NCI-H526 treated with DMSO at 0.1 percent for 48 hours (cell line): ENCODE measurements at places on chromosomes 4 and X.

- DNase-seq: no peak
These were observed 587.4 kb downstream of the RPA4 start for GRCh38 chrX:97471071-97471470.

DNA sequence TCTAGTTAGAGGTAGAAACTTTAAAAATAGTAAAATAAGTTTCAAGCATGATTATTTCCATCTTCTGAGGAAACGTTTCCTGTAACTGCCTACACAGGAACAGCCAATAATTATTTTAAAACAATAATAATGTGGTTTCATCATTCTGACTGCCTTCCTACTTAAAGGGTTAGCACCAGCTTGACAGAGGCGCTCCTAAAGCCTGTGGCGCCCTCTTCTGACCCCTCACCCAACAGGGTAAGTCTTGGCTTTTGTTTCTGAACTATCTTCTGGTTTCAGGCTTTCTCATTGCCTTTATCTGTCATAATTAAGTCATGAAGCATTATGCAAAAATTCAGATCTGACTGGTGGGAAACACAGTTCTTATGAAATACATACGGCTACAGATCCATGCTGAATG lies 96.7 kb downstream of the ITM2A start:
- no peak for DNase-seq

GRCh38 chr4:16844816-16845586 lies 53.4 kb downstream of the LDB2 start:
- no peak for DNase-seq

DNA sequence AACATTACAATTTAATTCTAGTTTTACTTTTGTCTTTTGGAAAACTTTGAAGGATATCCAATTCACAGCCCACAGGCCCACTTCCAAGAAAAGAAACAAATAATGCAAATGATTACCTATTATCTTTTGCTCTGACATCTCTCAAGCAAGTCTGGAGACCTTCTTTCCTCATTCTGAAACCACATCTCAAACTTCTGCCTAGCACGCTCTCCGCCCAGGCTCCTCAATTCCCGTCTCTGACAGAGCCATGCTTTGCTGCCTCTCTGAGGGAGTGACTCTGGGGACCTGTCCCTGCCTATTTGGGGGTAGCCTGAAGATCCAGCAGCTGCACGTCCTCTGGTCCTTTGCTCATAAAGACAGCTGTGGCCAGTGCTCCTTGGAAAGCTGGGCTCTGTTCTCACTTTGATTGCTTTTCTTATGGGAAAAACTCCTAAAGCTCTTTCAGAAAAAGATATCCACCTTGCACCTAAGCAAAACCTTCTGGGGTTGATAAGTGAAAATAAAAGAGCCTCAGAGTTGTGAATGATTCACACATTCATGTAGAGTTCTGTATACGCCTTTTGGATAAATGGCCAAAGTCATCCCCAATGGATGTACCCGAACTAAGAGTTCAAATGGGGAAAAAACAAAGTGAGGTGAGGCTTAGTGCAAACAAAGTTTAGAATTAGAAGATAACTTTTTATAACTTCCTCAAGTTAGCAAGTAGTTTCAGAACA lies 72.4 kb upstream of the TNIP3 start:
- no peak for DNase-seq

DNA sequence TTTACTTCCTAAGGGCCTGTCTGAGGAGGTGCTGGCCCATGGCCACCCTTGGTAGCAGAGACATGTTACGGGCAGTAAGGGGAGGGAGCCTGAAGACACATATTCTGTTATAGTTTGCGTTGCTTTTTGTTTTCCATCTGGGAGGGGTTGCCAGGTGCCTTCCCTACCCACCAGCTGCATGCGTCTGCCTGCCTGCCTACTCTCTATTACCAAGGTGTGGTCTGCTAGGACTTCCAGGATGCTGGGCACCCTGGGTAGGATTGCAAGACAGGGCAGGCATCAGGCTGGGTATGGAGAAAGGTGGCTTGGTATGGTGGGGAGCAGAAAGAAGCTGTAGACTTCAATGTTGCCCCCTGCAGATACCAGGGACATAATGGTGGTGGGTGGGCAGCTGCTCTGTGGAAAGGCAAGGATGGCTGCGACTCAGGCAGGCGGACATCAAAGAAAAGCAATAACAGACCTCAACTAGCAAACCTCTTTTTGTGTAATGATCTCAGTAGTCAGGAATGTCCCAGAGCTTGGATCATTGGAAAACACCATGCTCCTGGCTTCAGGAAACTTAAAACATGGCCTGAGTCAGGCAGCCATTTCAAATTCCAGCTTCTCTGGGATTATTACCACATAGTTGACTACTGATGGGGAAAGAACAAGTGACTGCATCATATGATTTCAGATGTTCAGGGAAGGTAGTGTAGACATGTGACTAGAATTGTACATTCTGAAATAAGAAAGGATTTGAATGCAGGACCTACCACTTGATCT lies 67.8 kb downstream of the HOPX start:
- no peak for DNase-seq

DNA sequence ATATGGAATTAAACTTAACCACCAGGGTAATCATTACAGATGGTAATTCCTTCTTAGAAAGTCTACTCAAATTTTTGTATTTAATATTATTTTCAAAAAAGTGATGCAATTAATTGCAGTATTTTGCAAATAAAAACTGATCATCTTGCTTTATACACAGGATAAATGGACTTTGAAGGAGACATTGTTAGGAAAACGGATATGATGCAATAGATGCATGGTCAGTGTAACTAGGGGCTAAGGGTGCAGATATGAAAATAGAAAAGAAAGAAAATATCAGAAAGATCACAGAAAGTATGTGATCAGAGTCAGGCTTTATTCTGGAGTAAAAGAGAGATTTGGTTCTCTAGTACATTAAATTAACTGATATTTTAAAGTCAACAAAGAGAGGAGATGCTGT lies 401.7 kb downstream of the TLL1 start:
- no peak for DNase-seq

DNA sequence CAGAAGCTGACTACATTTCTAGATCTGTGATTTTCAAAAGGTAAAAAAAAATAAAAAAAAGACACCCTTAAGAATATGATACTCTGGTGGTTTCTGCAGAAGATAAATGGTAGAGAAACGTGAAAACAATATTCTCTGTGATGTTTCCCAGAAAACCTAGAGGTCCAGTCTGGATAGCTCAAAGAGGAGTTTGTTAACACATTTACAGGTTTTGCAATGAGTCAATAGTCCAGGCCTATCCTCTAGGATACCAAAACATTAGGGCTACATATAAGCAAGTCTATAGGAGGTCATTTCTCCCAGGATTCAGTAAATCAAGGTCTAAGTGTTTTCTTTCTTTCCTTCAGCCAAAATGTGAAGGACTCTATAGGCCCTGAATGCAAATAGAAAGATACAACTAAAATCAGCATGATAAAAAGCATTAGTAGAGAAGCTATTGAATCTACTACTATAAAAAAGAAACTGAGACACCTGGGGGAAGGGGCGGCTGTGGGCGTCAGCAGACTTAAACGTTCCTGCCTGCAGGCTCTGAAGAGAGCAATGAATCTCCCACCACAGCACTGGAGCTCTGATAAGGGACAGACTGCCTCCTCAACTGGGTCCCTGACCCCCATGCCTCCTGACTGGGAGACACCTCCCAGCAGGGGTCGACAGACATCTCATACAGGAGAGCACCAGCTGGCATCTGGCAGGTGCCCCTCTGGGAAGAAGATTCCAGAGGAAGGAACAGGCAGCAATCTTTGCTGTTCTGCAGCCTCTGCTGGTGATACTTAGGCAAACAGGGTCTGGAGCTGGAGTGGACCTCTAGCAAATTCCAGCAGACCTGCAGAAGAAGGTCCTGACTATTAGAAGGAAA lies 33.7 kb upstream of the SPP1 start:
- DNase-seq: no peak

GRCh38 chr4:27145597-27145996 lies 285.0 kb downstream of the STIM2 start:
- DNase-seq: no peak

DNA sequence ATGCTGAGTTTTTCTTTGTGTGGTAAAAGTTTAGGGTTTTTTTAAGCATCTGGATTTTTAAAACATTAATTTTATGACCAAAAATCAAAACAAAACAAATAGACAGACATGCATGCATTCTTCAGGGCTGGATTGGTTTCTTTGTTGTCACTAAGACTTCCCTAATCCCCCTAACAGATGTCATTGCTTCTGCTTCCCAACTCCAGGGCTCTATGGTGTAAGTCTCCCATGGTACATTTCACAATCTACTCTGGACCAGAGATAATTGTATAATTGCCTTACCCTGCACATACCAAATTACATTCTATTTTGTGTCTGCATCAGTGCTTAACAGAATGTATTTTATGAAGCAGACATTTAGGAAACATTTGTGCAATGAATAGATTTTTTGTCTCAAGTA lies 529.1 kb upstream of the SMIM31 start:
- DNase-seq: no peak

DNA sequence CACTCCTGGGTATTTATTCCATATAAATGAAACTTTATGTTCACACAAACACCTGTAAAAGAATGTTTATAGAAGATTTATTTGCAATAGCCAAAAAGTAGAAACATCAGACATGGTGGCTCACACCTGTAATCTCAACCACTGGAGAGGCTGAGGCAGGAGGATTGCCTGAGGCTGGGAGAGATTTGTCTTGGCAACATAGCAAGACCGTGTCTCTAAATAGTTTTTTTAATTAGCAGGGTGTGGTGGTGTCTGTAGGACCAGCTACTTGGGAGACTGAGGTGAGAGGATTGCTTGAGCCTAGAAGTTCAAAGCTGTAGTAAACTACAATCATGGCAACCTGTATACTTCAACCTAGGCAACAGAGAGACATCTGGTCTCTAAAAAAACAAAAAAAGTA lies 27.7 kb upstream of the NFKB1 start:
- no peak for DNase-seq

DNA sequence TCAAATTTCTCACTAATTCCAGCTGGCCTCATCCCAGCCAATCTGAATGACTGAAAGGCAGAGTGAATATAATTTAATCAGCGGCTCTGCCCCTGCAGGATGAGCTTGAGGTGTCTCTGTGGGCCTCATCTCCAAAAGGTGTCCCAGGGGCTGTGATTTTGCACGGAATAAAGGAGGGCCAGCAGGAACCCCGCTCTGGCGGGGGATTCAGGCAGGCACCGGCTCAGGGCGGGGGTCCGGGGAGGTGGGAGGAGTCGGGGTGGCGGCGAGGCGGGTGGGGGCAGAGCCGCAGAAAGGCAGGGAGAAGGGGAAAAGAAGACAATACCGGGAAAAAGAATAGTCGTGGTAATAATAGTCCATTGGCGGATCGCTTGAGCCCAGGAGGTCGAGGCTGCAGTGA lies 16.0 kb upstream of the ERCC6L start:
- DNase-seq: no peak

GRCh38 chr4:60366661-60367060 lies 833.5 kb upstream of the ADGRL3 start:
- DNase-seq: no peak

GRCh38 chrX:130028196-130028595 lies 45.8 kb downstream of the BCORL1 start:
- peak; percentile 1 for DNase-seq

GRCh38 chr4:30619679-30620078 lies 100.5 kb upstream of the PCDH7 start:
- no peak for DNase-seq
